ENCODE measurements at places on chromosomes 13 and 19.

- DNase-seq: no peak
These were observed 81.4 kb downstream of the KCTD12 start for GRCh38 chr13:76804801-76805200.

- no peak for DNase-seq
These were observed 110.6 kb downstream of the STARD13 start for GRCh38 chr13:33174931-33175330.

GRCh38 chr13:53092931-53093330 lies 64.3 kb downstream of the OLFM4 start:
- DNase-seq: no peak

GRCh38 chr19:41226053-41226873 lies 7.2 kb downstream of the AXL start:
- no peak for DNase-seq

DNA sequence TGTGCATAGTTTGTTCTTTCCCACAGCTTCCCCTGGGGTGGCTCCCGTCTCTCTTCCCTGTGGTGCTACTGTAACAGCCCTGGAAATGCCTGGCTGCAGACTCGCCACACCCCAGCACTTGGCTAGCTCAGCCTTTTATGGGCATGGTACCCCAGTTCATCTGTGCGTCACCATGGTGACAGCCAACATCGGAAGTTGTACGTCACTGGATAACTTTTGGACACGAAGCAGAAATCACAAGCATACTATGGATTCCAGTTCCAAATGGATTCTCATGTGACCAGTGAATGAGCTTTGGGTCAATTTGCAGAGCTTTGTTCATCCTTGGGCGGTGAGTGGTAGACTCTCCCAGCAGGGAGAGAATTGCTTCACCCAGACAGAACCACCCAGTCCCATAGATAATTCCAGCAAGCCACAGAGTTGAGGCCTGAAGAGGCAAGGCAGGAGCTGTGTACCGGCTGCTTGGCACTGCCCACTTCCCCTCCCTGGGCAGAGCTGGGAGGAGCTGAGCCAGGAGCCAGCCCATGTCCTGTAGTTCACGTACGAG lies 54.4 kb downstream of the COL4A2 start:
- DNase-seq: no peak

DNA sequence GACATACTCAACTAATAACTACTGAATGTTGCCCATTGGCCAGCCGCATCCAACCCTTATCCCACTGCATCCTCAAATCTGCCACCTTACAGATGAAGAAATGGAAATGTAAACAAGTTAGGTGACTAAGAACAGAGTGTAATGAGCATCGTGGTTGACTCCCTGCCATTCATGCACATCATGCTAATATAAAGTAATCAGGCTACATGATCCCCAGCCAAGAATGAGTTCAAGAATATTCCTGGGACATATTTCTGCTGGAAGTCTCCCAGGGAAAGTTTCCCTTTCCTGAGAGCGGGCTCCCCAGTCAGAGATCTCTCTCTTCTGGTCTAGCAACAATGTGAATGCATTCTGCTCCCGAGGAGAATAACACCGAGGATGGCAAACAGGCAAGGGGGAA lies 55.9 kb upstream of the SERP2 start:
- no peak for DNase-seq

DNA sequence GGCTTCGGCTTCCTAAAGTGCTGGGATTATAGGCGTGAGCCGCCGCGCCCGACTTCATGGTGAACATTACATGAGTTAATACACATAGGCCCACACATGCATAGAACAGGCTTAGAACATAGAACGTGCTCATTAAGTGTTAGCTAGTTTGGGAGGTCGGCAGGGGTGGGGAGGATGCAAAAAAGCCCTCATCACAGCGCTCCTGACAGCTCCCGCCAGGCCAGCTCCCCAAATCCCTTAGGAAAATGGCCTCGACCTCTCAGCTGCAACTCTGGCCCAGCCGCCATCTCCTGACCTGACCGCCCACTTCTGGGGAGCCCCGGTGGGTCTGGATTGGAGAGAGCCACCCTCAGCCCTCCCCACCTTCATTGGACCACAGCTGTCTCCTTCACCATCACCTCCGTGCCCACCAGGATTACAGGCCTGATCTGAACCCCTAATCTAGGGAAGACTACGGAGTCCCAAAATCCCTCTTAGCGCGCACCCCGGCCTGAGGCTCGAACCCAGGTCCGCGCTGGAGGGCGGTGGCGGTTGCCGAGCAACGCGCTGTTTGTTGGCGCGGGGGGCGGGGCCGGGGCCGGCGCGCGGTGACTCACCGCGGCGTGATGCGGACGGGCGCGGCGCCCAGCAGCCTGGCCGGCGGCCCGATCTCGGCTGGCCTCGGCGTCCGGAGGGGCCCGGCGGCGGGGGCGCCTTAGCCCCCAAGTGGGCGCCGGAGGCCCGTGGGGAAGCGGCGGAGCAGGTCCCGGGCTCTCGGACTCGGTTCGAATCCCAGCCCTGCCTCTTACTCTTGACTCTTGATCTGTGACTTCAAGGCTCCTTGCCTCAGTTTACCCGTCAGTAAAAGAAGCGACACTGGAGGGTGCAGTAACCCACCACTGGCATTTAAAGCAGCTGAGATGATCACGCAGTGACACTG lies 26.7 kb upstream of the NANOS3 start:
- no peak for DNase-seq

DNA sequence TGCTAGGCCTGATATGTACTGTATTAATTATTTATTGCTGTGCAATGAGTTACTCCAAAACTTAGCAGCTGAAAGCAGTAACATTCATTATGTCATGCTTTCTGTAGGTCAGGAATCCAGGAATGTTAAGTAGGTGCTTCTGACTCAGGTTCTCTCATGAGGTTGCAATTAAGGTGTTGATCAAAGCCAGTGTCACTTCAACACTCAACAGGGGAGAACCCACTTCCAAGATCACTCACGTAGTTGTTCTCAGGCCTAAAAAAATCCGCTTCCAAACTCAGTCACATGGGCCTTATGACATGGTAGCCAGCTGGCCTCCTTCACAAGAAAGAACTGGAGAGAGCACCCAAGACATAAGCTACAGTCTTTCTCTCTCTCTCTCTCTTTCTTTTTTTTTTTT lies 211.1 kb upstream of the NBEA start:
- no peak for DNase-seq

GRCh38 chr19:45352062-45352461 lies 11.5 kb downstream of the KLC3 start:
- no peak for DNase-seq

DNA sequence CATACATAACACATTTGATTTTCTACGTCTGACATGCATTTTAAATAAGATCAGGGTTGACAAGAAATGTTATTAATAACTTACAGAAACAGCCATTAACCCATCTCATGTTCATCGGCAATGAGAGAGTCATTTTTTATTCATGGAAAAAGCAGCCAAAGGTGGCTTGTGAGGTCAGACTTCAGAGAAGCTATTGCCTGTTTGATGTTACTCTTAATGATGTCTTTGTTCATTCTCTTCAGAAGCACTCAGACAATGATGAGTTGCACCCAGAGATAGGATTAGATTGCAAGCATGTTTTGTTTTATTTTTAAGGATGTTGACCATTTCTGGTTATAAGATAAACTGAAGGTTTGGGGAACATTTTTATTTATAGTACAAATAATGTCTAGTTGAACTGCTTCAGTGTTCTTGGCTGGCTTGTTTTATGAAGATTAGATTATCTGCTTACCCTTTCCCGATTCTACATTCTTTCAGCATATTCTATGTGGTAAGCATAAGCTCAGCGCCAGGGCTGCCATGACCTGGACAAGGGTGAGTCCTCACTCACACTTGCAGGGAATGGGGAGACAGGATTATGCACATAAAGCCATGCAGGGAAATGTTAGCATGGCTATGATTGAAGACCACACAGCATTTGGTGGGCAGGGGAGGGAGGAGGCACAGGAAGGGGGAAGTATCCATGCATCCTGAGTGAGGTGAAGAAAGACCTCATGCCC lies 288.1 kb downstream of the MTUS2 start:
- no peak for DNase-seq

DNA sequence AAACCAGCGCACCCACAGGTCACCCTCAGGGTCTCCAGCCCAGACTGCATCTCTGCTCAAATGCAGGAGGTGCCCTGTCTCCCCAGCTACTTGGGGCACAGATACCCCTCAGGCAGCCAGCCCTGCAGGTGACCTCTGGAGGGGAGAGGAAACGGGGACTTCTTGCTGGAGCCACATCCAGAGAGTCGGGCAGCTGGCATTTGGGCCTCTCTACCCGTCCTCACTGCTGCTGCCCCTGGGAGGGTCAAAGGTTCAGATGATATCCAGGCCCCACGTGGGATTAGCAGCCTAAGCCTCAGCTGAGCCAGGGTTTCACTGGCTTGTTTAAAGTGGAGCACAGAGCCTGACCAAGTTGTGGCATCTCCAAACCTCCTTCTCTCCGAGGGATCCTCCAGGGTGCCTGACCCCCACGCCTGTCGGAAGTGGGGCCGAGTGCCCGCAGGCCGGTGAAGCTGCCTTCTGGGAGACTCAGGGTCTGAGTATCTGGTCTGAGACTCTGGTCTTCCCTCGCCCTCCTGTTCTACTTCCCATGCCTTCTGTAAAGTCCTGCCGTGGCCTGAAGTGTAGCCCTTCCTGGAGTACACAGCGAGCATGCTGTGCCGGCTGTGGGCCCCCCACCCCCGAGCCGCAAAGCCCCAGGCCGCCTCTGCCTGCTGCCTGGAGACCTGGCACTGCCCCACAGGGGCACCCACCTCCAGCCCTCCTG lies 2.1 kb downstream of the RASA3 start:
- DNase-seq: no peak

DNA sequence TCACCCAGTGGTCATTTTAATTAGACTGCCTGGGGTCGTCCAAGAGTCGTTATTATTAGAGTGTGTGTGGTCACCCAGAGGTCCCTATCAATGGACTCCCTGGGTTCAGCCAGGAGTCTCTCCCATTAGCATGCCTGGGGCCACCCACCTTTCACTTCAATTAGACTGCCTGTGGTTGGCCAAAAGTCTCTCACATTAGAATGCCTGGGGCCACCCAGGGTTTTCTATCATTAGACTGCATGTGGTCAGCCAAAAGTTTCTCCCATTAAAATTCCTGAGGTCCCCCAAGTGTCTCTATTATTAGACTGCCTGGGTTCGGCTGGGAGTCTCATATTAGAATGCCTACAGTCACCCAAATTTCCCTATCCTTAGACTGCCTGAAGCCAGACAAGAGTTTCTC lies 1472.6 kb downstream of the UQCRFS1 start:
- DNase-seq: no peak

DNA sequence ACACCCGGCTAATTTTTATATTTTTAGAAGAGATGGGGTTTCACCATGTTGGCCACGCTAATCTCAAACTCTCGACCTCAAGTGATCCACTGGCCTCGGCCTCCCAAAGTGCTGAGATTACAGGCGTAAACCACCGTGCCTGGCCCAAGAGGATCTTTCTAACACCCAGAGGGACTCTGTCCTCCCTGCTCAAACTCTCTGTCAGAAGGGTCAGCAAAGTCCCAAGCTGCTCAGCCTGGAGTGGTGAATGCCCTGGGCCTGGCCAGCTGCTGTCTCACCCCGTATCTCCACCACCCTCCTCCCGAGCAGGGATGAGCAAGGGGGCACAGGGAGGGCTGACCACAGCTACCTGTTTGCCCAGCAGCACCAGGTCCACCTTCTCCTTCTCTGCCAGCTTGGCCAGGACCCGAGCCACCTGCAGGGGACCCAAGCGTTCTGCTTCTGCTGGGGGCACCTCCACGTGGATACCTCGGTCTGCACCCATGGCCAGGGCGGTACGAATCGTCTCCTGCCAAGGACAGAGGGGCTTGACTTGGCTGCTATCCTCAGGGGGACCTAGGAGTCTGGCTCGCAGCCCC lies 10.9 kb upstream of the VSIG10L start:
- DNase-seq: no peak

GRCh38 chr13:79658333-79658975 lies 177.5 kb downstream of the NDFIP2 start:
- no peak for DNase-seq
